ENCODE measurements at places on chromosomes 16 and 17.

GRCh38 chr17:74153821-74154430, 49.6 kb upstream of the RPL38 start:
- peak; percentile 35 for DNase-seq

GRCh38 chr17:64081802-64082799, 47.8 kb downstream of the ERN1 start:
- DNase-seq, result no peak

DNA sequence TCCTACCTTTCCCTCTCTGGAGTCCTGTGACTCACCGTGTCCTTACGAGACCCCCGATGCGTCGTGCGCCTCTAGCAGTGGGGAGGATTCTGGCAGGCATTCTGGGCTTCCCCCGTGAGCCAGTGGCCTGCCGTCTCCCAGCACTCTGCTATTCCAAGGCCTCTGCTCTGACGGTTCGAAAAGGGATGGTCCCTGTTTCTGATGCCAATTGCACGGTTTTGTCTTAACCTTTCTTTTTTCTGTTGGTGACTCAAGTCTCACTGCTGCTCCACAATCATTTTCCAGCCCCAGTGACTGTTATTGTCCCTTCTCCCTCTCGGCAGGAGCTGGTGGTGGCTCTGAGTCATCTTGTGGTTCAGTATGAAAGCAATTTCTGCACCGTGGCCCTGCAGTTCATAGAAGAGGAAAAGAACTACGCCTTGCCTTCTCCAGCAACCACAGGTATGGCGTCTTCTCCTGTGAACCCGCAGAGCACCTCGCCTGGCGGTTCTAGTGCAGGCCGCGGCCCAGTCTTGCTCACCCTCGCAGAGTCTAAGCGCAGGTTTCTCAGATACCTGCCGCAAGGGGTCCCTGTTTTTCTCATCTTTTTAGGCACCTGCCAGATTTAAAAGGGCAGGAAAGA, 100.1 kb upstream of the CHMP6 start:
- no peak for DNase-seq

GRCh38 chr17:7356756-7357155, 1.8 kb downstream of the TMEM95 start:
- no peak for DNase-seq

DNA sequence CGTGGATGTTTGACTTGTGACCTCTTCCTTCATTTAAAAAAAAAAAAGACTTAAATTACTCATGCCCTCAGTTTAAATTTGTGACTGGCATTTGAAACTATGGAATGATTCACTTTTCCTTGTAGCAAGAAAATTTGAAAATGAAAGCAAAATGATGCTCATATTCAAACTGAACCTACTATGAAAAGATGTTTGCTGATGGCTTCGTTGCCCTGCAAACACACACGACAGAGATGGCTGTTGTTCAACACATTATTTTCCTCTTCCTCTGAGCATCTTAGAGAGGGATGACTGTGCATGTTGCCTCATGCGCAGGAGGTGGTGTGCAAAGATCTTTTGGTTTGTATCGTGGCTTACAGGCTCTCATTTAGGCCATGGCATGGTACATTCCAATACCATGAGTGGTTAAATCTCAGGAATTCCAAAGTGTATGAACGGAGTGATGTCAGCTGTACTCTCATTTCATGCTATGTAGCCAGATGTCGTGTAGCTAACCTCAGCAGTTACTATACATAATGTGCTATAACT, 164.5 kb downstream of the PRKCA start:
- no peak for DNase-seq

GRCh38 chr17:55420067-55420775, 1.4 kb downstream of the MMD start:
- no peak for DNase-seq

DNA sequence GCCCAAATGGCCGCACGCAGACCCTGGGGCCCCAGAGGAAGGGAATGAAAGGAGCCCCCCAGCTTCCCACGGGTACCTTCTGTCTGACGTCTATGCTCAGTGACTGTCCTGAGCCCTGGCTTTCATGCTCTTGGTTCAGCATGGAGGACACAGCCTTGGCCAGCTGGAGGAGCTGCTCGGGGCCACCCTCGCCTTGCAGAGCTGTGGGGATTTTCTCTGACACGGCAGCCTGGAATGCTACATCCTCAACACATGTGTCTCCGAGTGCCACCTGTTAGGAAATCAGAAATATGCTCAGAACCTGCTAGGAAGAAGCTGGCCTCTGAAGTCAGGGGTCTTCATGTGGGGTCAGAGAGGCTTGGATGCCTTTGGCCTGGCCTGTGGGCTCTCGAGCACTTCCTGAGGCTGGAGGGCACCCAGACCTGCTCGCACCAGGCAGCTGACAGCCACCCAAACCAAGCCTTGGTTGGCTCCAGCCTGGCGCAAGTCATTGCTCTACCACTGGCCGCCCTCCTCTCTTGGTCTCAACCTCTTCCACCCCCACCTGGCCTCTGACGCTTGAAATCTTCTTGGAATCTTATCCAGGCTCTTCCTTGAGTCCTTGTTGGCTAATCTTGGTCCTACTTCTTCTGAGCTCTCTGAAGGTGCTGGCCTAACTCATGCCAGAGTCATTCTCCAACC, 63.7 kb upstream of the BCO1 start:
- no peak for DNase-seq

DNA sequence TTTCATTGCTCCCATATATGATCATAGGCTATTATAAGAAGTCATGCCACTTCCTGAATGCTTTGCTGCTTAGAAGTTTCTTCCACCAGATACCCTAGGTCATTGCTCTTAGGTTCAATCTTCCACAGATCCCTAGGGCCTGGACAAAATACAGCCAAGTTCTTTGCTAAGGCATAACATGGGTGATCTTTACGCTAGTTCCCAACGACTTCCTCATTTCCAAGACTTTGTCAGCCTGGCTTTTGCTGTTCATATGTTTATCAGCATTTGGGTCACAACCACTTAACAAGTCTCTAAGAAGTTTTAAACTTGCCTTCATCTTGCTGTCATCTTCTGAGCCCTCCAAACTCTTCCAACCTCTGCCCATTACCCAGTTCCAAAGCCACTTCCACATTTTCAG, 20.1 kb upstream of the DLX3 start:
- no peak for DNase-seq

- DNase-seq, result peak; percentile 94
Measured at GRCh38 chr16:75108792-75109731, 7.5 kb downstream of the LDHD start.

GRCh38 chr17:4839221-4839620, 6.1 kb downstream of the MINK1 start:
- no peak for DNase-seq

- DNase-seq, result no peak
Measured at GRCh38 chr17:47223007-47223406, 13.9 kb downstream of the MYL4 start.

DNA sequence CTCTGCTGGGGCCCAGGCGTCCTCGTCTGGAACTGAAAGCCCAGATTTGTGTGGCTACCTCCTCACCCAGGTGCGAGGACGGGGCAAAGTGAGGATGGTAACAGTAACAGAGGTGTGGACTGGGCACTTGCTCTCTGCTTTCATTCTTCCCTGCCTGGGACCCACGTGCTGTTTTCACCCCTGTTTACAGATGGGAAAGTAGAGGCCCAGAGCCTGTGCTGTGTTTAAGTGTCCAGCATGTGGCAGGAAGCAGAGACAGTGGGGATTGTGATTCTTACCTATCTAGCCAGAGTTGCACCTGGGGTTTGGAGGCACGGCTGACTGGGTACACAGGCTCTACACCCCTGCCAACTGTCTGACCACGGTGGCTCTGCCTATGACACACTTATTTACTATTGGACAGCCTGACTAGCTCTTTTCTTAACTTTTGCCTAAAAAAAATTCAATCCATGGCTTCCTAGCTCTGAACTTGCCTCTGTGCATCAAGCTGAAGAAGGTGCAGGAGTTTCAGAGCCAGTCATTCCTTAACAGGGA, 155.4 kb downstream of the CLEC16A start:
- DNase-seq, result no peak

GRCh38 chr16:3610698-3611145, 684 bp downstream of the SLX4 start:
- DNase-seq, result no peak

GRCh38 chr16:782766-783403, 5.3 kb downstream of the RPUSD1 start:
- no peak for DNase-seq

DNA sequence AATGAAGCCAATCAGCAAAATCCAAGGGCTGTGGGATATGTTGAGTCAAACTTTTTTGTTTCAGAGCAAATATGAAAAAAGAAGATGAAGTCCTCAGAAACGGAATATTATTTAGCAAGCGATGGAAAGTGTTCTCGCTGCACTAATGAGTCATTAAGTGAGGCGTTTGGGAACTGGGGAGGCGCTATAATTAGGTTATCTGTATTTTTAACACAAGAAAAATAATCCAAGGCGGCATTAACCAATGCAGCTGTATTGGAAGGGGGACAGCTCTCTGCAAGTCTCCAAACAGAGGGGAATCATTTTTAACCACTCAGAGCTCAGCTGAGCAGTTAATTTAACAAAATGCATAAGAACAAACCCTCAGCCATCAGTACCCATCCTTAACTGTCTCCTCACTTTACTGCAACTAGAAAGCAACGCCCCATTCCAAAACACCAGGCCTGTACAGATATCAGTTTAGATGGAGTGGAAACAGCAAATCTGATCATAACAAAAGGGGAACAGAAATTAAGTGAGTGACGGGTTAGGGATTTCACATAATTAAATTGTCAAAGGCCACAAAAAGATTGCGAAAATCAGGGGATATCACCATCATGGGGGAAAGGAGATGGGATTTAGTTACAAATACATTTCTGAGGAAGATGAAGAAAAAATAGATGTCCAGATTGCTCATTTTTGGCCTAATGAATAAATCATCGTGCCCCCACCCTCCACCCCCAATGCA, 211.0 kb upstream of the TOX3 start:
- no peak for DNase-seq

DNA sequence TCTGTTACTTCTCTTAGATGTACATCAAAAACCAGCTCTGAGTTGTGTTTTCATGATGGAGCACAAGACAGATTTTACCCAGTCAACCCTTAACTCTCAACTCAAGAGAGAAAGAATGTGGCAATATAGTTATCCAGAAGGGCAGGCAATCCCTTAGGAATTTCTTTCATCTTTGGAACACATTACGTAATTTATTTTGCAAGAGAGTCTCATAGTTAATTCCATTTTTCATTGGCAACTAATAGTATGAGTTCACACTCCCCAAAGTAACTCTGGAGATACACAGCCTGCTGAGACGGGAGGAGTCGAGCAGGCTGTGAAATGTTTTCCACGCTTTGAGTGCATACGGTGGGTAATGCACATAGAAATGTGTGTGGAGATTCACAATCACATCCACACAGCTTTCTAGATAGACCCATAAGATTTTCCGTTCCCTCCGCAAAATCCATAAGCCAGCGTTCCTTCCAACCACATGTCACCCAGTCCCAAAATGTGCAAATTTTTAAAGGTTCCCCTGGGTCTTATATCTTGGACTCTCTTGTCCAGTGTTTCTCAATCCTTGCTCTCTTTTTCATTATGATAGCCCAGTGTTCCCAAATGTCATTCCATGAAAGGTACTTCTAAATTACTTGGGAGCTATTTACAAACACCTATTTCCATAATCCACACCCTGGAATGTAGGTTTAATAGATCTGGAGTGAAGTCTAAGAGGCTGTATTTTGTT, 8.4 kb upstream of the CDRT4 start:
- no peak for DNase-seq

- no peak for DNase-seq
Measured at GRCh38 chr17:78272181-78272913, 40.9 kb downstream of the TMEM235 start.

DNA sequence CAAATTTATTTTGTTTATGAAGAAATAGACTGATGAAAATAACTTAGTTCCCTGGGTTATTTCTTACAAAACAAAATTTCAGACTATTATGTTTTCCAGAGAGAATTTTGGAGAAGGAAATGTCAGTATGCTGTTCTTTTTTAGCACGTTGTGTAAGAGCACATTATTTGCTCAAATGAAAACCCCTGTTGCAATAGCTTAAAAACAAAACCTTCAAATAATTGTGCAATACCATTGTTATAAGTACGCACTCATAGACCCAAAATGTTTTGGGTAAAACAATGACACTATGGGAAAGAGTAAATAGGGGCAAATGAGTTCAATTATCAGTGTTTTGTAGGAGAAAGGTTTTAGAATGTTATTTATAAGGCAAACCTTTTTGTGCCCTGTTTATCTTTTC, 18.2 kb downstream of the VMP1 start:
- no peak for DNase-seq

GRCh38 chr17:48031966-48032365, 5.6 kb downstream of the COPZ2 start:
- DNase-seq, result no peak

- no peak for DNase-seq
Measured at GRCh38 chr17:40963838-40964237, 2.9 kb downstream of the KRT39 start.

- no peak for DNase-seq
Measured at GRCh38 chr17:66462010-66462409, 159.6 kb downstream of the PRKCA start.

DNA sequence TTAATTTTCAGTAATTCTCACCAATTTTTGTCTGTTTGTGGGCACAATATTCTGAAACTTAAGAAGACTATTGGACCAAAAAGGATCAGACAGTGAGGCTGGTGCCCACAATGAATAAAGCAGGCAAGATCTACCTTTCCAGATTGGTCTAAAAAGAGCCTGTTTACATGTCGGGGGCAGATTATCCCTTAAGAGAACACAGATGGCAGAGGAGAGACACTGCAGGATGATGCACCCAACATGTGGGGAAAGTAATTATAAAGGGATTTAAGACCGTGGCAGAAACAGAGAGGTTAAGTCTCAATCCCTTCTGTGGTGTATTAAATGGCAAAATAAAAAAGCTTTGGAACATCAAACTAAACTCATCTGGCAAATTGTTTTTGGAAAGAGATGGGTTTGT, 331.8 kb upstream of the CDH11 start:
- no peak for DNase-seq

- no peak for DNase-seq
Measured at GRCh38 chr17:7250695-7251627, 573 bp downstream of the CTDNEP1 start.

DNA sequence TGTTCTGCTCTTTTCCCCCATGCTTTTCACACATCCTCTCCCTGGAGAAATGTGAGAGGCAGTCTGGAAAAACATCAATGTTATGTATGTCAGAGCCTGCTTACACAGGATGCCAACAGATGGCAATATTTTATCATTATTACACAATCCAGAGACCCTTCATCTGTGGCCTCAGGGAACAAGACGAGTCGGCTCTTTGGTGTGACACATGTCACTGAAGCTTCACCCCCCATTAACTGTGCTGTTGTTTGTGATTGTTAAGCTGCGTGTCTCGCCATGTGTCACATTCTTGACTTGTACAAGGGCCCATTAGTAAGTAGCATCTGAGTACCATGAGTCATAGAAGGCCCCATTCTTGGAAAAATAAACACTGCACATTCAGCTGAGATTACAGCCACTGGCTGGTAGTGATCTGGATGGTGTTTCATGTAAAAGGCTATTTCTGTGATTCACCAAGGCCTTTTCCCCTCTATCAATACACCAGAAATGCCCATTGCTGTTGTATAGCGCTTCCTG, 682.1 kb upstream of the SOX9 start:
- DNase-seq, result no peak

- DNase-seq, result no peak
Measured at GRCh38 chr16:85570213-85570734, 42.8 kb upstream of the GSE1 start.

GRCh38 chr16:1048442-1049112, 24.0 kb upstream of the SSTR5 start:
- DNase-seq, result no peak

GRCh38 chr17:29588017-29588561, 1.4 kb downstream of the GIT1 start:
- no peak for DNase-seq

- no peak for DNase-seq
Measured at GRCh38 chr16:1193825-1194581, 31.1 kb downstream of the TPSG1 start.

Data from coronary artery (tissue), 2 donors.